ENCODE measurements at places on chromosomes 3 and 15.

GRCh38 chr3:46070595-46071093, 43.4 kb upstream of the XCR1 start:
- no peak overlapping the region for H3K27ac ChIP-seq
- H3K4me1 ChIP-seq: no peaks in the 10 kb centered on the region
- no peak overlapping the region for H3K4me3 ChIP-seq
- no peaks in the 10 kb centered on the region for H3K36me3 ChIP-seq
- H3K27me3 ChIP-seq: peaks cover 3% of the 10 kb centered on the region

DNA sequence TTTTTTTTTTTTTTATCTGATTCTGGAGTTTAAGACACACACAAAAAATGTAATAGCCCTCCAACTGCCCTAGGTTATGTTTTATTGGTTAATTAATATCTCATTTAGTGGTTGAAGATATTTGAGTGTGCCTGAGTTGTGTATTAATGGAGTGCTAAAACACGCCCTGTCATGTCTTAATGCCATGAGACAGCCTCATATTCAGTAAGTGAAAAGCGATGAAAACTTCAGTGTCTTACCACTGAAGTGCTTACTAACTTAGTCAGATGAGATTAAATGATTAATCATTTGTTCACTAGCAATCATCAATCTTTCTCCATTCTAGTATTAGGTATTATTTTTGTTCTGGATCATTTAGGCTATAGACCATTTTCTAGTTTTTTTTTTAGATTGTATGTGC, 544.7 kb upstream of the ROBO2 start:
- DNase-seq: no peak
- no peak overlapping the region for H3K27ac ChIP-seq
- no peaks in the 10 kb centered on the region for H3K4me1 ChIP-seq
- H3K4me3 ChIP-seq: no peak overlapping the region
- no peaks in the 10 kb centered on the region for H3K36me3 ChIP-seq

DNA sequence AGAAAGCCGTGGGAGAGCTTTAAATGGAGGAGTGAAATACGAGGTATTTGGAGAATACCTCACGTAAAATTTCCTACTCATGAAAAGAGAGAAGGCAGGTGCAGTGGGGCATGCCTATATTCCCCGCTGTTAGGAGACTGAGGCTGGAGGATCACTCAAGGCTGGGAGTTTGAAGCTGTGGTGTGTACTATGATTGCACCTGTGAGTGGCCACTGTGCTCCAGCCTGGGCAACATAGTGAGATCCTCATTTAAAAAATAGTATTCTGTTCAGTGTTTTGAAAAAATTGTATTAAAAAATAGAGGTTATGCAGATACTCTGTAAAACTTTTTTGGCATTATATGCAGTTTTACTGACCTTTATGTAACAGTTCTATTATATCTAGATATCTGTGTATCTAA, 20.0 kb downstream of the UBE2E1 start:
- H3K36me3 ChIP-seq: no peaks in the 10 kb centered on the region
- no peak overlapping the region for H3K4me3 ChIP-seq
- H3K27me3 ChIP-seq: no peaks in the 10 kb centered on the region

- H3K4me3 ChIP-seq: no peak overlapping the region
- no peak overlapping the region for H3K27ac ChIP-seq
- H3K36me3 ChIP-seq: no peaks in the 10 kb centered on the region
Observed at GRCh38 chr3:11680509-11680908, 36.8 kb upstream of the VGLL4 start.

DNA sequence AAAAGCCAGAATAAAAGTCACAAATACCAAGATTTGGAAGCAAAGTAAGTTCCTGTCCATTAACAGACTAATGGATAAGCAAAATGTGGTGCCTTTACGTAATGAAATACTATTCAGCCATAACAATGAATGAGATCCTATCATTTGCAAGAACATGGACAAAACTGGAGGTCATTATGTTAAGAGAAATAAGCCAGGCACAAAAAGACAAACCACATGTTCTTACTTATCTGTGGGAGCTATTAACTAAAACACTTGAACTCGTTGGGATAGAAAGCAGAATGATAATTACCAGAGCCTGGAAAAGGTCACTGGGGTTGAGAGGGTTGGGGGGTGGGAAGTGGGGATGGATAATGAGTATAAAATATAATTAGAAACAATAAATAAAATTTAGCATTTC, 1015.9 kb downstream of the OTOL1 start:
- no peak overlapping the region for H3K4me3 ChIP-seq
- no peak overlapping the region for H3K27ac ChIP-seq
- H3K27me3 ChIP-seq: no peaks in the 10 kb centered on the region

GRCh38 chr3:157390713-157391515, 45.7 kb upstream of the PTX3 start:
- no peaks in the 10 kb centered on the region for H3K27me3 ChIP-seq
- no peak overlapping the region for H3K4me3 ChIP-seq
- no peak for DNase-seq
- no peaks in the 10 kb centered on the region for H3K36me3 ChIP-seq
- peaks cover 5% of the 10 kb centered on the region for H3K4me1 ChIP-seq
- H3K27ac ChIP-seq: no peak overlapping the region

- no peaks in the 10 kb centered on the region for H3K27me3 ChIP-seq
- no peaks in the 10 kb centered on the region for H3K36me3 ChIP-seq
- peak overlapping the region; percentile 14 for H3K27ac ChIP-seq
- no peaks in the 10 kb centered on the region for H3K4me1 ChIP-seq
- DNase-seq: peak; percentile 86
Observed at GRCh38 chr15:99324082-99324620, 72.9 kb downstream of the LRRC28 start.

DNA sequence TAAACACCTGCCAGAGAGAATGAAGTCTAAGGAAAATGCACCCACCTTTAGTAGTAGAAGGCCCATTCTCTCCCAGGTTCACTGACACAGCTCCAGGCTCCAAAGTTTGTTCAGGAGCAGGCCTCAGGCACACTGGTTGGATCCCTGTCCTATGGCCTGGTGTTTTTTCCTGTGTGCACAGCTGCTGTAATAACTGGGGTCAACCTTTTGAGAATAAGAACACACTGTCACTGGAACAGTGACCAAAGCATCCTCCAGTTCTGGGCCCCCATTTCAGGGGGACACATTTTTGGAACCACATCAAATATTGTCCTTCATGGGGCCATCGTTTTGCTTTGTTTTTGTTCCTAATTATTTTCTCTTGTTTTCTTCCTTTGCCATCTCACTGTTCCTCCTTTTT, 95.8 kb downstream of the ARNT2 start:
- H3K4me1 ChIP-seq: peaks cover 6% of the 10 kb centered on the region
- no peaks in the 10 kb centered on the region for H3K27me3 ChIP-seq
- no peak for DNase-seq
- no peaks in the 10 kb centered on the region for H3K36me3 ChIP-seq
- no peak overlapping the region for H3K27ac ChIP-seq

- no peak overlapping the region for H3K27ac ChIP-seq
- no peaks in the 10 kb centered on the region for H3K27me3 ChIP-seq
- no peaks in the 10 kb centered on the region for H3K4me1 ChIP-seq
- H3K36me3 ChIP-seq: no peaks in the 10 kb centered on the region
Observed at GRCh38 chr15:72070817-72071447, 47.0 kb downstream of the MYO9A start.

DNA sequence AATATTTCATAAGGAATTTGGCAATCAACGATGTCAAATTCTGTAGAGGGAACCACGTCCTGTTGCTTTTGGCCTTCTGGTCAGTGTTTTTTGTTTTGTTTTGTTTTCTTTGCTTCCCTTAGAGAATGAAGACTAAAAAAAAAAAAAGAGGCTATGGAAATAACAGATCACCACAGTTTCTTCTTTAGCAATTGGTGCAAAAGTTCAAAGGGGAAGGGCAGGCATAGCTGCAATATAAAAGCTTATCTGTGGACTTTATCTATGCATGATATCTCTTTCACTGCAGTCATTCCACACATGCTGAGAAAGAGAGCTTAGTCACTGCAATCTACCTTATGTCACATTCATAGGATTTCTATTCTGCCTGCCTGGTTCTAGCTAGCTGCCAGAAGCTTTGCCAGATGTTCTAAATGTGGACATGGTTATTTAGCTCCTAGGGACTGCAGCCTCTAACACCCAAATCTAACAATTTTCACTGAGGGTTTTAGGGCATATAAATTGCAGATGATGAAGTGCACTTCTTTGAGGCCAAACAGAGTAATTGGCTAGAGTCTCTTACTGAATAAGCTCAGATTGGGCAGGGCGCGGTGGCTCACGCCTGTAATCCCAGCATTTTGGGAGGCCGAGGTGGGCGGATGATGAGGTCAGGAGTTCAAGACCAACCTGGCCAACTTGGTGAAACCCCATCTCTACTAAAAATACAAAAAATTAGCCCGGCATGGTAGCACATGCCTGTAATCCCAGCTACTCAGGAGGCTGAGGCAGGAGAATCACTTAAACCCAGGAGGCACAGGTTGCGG, 637.2 kb downstream of the NTRK3 start:
- DNase-seq: peak; percentile 64
- peaks cover 3% of the 10 kb centered on the region for H3K4me1 ChIP-seq
- H3K36me3 ChIP-seq: no peaks in the 10 kb centered on the region
- no peaks in the 10 kb centered on the region for H3K27me3 ChIP-seq
- H3K4me3 ChIP-seq: no peak overlapping the region
- no peak overlapping the region for H3K27ac ChIP-seq

DNA sequence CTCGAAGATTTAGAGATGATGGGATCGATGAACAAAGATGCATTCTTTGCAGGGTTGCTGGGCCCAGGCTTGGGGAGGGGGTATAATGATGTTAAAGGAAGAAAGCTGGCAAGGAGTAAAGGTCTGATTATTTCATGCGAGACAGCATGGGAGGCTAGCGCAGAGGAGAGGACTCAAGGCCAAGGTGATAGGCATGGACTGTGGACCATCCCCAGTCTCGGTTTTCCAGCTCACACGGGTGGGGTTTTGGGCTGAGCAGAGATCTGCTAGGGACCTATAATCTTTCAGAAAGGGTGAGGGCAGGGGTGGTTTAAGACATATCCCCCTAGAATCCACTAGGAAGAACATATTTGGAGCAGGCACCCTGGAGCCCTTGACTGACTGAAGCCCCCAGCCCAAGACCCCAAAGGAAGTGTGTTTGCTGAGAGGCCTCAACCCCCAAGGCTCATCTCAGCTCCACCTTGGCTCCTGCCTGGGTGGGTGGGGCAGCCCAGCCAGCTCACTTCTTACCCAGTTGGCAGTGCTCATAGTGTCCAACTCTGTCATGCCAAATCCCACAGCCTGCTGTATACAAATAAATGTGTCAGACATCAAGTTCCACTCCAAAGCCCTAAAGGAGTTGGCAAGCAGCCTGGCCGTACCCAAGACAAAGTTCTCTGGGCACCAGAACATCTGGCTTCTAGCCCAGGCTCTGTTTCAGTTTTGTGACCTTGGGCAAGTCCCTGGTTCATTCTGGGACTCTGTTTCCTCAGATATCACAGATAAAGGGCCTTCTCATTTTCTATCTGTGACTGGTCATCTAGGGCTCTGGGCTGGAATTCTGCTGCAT, 17.9 kb downstream of the ACSBG1 start:
- H3K4me3 ChIP-seq: no peak overlapping the region
- H3K36me3 ChIP-seq: no peaks in the 10 kb centered on the region
- no peaks in the 10 kb centered on the region for H3K27me3 ChIP-seq
- H3K27ac ChIP-seq: no peak overlapping the region
- H3K4me1 ChIP-seq: no peaks in the 10 kb centered on the region

DNA sequence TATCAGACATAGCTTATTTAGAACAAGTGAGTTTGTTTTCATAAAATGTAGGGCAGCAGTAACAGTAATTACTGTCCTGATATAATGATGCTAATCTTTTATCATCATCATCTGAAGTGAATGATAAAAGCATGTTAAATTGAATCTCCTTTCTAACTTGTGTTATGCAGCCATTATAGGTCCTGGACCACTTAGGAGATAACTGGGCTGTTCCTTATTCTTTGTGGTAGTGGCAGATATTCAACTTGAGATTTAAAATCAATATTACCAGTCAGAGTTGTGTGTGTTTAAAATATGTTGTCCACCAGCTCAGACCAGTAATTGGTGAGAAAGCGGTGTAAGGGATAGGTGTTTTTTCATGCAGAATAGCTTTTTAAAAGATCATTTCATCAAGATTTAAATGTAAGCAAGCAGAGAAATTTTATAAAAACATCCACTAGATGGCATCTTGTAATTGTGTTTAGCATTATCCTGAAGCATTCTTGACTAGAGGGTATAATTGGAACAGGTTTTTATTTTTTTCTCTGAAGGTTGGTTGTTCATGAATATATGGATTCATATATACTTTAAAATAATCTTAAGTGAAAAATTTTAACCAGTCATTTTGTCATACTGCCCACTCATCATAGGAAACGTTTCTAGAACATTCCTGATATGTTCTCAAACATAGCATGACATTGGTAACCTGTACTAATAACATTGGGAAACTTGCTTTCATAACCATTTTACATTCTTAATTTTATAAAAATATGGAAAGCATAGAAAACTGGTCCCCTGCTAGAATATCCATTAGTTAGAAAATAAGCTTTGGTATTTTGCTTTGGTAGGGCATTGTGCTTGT, 153.9 kb downstream of the BBX start:
- H3K4me3 ChIP-seq: no peak overlapping the region
- H3K4me1 ChIP-seq: no peaks in the 10 kb centered on the region
- no peak overlapping the region for H3K27ac ChIP-seq
- no peak for DNase-seq
- H3K27me3 ChIP-seq: no peaks in the 10 kb centered on the region

DNA sequence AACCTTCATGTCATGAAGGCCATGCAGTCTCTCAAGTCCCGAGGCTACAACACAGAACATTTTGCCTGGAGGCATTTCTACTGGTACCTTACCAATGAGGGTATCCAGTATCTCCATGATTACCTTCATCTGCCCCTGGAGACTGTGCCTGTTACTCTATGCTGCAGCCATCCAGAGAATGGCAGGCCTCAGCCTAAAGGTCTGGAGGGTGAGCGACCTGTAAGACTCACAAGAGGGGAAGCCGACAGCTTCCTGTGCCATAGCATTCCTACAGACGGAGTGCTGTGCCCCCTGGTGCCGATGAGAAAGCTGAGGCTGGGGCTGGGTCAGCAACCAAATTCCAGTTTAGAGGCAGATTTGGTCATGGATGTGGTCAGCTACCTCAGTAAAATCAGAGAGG, 51.3 kb upstream of the CADPS start:
- H3K27ac ChIP-seq: no peak overlapping the region
- H3K4me3 ChIP-seq: no peak overlapping the region
- H3K36me3 ChIP-seq: no peaks in the 10 kb centered on the region
- DNase-seq: no peak
- no peaks in the 10 kb centered on the region for H3K4me1 ChIP-seq
- H3K27me3 ChIP-seq: no peaks in the 10 kb centered on the region

DNA sequence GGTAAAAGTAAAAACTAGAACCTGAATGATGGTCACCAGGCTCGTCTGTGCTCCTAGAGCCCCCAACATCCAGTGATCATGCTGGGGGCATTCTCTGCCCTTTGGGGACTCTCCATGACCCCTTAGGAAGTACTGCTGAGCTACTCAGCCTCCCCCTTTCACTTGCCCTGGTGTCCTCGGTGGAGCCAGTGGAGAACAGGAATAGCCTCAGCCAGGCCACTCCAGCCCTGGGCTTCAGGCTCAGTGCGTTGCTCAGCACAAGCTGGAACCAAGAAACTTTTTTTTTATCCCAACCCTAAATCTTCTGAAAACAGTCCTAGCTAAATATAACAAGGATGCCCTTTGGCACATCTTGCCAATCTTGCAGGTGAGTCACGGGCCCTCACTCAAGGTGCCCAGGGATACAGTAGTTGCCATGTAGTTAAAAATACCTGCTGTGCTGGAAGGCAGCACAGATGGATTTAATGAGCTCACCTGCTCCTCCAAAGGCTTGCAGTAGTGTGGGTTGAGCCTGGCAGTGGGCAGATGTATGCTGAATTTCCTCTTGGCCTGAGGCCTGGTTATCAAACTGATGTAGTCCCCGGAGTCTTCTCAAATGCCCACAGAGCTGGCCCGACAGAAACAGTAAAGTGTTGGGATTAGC, 46.9 kb upstream of the TMEM158 start:
- no peak overlapping the region for H3K4me3 ChIP-seq
- no peaks in the 10 kb centered on the region for H3K4me1 ChIP-seq
- DNase-seq: no peak
- H3K36me3 ChIP-seq: no peaks in the 10 kb centered on the region

Measured in fibroblast of lung (primary cell).